ENCODE measurements at places on chromosomes 6 and 20.

GRCh38 chr20:50331469-50332363 lies 141.1 kb downstream of the CEBPB start:
- no peak for DNase-seq

GRCh38 chr20:49570828-49571552 lies 3.1 kb upstream of the PTGIS start:
- DNase-seq = no peak

DNA sequence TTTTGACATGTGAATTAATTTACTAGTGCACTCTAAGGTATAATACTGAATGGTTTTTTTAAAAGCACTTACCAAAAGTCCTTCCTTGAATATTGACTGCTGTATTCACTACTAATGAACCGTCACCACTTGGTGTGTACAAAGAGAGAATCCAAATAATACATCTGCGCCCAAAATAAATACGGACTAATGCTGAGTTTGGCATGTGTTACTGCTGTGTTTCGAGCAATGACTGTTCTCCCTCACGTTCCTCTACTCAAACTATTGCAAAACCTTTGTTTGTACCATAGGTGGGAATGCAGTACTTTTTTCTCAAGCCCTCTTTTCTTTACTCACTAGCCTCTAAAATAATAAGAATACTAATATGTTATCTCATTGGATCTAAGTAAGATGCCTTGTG lies 305.5 kb downstream of the QKI start:
- no peak for DNase-seq

GRCh38 chr20:51104960-51105920 lies 82.3 kb upstream of the KCNG1 start:
- DNase-seq = no peak

GRCh38 chr6:53309901-53310300 lies 38.8 kb downstream of the ELOVL5 start:
- DNase-seq = no peak

GRCh38 chr6:121999456-122000065 lies 399.9 kb upstream of the HSF2 start:
- DNase-seq = no peak

DNA sequence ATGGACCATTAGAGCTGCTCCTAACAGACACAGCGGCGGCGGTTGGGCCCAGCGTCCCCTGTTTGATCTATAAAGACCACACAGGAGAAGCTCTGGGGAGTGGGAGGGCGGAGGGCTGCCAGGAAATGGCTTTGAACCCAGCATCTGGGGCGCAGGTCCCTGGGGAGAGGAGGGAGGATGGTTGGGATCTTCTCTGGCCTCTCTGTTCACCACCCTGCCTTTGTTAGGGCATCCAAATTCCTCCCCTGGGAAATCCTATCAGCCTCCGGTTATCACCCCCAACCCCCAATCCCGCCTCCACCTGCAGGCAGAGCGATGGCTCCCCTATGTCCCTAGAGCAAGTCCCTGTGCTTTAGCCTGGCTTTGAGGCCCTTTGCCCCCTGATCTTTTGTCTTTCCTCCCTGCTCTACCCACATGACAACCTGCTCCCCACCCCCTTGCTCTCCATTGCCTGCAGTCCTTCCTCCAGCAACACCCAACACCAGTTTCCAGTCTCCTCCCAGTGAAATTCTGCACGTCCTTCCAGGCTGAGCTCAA lies 7.1 kb downstream of the XKR7 start:
- no peak for DNase-seq

DNA sequence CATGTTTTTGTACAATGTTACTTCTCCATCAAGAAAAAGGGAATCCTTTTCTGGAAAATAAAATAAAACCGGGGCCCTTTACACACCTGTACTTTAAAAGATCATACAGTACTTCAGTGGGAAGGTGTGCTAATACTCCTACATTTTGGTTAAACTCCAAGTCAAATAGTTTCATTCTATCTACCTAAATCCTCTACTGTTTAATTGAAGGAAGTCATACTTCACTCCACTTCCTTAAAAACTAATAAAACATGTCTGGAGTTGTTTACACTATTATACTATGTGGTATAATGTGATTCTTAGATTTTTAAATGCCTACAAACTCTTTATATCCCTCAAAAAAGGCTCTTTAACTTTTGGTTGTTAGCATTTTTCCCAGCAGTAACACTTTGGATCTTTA lies 18.6 kb upstream of the HBS1L start:
- no peak for DNase-seq

GRCh38 chr6:71127374-71127773 lies 161.2 kb upstream of the OGFRL1 start:
- no peak for DNase-seq

GRCh38 chr6:165571721-165572132 lies 91.3 kb downstream of the PDE10A start:
- no peak for DNase-seq

DNA sequence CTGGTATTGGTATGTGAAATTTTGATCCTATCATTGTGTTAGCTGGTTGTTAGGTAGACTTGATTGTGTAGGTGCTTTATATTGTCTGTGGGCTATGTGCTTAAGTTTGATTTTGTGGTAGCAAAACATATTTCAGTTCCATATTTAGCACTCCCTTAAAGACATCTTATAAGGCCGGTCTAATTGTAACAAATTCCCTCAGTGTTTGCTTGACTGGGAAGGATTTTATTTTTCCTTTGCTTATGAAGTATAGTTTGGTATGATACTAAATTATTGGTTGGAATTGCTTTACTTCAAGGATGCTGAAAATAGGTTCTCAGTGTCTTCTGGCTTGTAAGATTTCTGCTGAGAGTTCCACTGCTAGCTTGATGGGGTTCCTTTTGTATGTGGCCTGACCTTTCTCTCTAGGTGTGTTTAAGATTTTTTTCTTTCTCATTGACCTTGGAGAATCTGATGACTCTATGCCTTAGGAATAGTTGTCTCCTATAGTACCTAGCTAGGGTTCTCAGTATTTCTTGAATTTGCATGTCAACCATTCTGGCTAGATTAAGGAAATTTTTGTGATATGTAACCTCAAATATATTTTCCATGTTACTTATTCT lies 20.1 kb downstream of the CENPW start:
- no peak for DNase-seq

GRCh38 chr6:83867527-83868161 lies 8.2 kb downstream of the CYB5R4 start:
- no peak for DNase-seq

DNA sequence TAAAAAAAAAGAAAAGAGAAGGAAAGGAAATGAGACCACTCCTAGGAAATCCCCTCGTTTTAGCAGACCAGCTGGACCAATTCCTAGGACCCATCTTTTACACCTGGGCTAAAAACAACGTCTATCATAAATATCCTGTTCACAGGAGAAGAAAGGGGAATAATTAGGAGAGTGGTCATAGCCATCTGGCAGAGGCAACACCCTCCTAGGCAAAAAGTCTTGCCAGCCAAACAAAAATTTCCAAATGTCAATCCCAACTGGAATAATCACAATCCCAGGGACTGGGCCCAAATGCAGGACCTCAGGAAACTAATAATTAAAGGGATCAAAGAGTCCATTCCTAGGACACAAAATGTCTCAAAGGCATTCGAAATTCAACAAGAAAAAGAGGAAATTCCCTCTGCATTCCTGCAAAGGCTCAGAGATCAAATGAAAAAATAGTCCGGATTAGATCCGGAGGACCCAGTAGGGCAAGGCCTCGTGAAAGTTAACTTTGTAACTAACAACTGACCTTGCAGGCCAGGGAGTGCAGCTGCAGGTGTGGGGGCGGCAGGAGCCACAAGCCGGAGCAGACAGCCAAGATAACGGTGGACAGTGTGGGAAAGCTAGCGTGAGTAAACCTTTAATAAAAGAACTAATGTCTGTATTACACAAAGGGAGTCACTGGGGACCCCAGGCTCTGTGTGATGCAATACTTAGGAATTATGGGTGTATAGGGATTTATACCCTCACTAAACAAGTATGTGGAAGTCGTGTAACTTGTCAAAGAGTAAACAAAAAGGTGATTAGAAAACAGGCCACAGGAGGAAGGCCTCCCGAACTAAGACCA lies 11.7 kb downstream of the LCA5 start:
- DNase-seq = no peak

DNA sequence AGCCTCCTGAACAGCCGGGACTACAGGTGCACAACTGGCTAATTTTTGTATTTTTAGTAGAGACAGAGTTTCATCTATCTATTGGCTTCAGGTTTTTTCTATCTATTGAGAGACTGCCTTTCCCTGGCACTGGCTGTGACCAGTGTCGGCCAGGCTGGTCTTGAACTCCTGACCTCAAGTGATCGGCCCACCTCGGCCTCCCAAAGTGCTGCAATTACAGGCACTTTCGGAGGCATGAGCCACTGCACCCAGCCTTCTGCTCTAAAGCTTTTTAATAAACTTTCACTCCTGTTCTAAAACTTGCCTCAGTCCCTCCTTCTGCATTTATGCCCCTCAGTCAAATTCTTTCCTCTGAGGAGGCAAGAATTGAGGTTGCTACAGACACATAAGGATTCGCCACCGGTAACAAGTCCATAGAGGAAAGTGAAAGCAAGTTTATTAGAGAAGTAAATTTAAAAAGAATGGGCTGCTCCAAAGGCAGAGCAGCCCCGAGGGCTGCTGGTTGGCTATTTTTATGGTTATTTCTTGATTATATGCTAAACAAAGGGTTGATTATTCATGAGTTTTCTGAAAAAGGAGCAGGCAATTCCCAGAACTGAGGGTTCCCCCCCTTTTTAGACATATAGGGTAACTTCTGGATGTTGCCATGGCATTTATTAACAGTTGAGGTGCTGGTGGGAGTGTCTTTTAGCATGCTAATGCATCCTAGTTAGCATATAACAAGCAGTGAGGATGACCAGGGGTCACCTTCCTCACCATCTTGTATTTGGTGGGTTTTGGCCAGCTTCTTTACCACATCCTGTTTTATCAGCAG lies 44.8 kb upstream of the RNGTT start:
- DNase-seq = no peak

DNA sequence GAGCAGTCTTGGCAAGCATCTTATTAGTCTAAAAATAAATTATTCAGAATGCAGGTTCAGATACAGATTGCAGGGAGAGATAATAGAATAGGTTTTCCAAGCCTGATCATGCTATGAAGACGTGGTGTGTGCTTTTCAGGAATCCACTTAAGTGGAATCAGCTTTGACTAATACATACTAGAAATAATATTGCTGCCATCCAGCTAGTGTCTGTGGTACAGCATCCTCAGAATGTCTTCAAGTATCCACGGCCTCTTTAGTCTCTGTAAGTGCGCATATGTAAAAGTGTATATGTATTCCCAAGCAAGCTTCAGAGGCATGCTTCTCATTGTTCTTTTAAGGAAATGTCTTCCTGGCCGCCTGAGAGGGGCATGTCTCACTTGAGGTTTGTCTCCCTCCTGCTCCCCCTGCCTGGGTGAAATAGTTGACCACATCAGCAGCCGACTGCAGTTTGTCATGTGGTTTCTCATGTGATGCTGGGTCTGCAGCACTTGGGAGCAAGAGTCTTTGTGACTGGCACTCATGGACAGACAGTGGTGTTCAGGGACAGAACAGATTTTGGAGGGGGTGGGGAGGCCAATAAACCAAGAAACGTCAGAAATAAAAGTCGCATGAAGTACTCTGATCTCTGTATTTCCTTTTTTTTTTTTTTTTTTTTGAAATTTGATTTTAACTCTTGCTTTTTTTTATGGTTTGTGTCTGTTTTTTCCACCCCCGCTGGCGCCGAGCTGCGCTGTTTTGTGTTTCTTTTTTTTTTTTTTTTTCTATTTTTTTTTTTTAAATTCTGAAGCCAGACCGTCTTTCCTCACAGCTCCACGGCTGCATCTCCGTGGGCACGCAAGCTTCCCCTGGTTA lies 150.8 kb downstream of the PRL start:
- no peak for DNase-seq

DNA sequence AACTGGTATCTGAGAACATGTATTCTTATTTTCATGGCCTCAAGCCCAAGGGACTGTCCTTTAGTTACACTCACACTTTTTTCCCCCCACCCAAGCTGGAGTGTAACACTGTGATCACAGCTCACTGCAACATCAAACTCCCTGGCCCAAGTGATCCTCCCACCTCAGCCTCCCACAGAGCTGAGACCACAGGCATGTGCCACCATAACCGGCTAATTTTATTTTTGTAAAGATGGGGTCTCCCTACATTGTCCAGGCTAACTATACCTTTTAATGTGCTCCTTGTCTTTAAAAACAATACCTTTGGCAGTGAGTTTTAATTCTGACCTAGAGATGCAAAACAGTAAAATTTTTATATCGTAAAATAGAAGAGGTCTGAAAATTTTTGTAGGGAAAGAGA lies 48.2 kb upstream of the FAM83C start:
- DNase-seq = no peak

DNA sequence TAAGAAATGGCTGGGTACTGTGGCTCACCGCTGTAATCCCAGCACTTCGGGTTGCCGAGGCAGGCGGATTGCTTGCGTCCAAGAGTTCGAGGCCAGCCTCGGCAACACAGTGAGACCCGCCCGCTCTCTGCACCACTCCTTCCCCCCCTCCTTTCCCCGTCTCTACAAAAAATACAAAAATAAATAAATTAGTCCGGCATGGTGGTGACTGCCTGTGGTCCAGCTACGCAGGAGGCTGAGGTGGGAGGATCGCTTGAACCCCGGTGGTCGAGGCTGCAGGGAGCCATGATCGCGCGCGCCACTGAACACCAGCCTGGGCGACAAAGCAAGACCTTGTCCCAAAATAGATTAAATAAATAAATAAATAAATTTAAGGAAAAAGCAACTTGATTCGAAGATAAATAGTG lies 448 bp upstream of the RNF114 start:
- no peak for DNase-seq

- no peak for DNase-seq
Observed at GRCh38 chr6:10363911-10364310, 51.0 kb downstream of the TFAP2A start.

DNA sequence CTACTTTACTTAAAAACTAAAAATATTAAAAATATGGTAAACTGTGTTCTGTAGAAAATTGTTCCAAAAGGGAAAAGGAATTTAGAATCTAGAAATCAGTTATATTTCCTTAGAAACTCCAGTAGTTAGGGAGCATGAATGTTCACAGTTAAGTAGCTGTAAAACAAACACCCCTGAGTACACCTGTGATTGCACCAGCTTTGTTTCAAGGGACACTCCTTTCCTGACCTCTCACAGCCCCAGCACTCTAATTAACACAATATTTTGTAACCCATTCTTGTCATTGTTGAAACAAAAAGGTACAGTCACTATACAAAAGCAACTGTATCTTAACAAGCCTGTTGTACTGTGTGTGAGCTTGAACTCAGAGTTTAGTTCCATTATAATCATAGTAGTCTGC lies 72.3 kb downstream of the NCOA7 start:
- DNase-seq = no peak

DNA sequence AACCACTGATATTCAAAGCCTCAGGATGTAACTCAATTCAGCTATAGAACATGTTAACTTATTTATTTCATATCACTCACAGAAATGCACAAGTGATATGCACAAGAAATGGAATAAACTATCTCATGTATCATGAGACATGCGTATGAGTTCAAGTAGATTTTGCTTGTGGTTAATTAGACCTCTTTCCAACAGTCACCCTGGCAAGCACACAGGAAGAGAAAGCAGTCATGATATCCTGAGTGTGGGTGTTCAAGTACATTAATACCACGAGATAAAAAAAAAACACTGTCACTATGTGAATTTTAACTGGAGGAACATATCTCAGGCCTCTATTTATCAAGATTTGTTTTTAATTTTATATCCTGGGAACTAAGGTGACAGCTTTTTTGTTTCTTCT lies 64.2 kb downstream of the LAMP5 start:
- DNase-seq = no peak

All from stimulated activated CD8-positive, alpha-beta memory T cell treated with anti-CD3 and anti-CD28 coated beads, Interleukin-7, amount 100 ng/mL, for 1 hour (primary cell).